Esophagus muscularis mucosa (tissue), 4 donors: ENCODE measurements at places on chromosomes 13 and 19. TPM values are rescaled to one million over a fixed set of nuclear protein-coding genes. Genes with fewer than 3 reads are reported as not detected.

- no peak for DNase-seq
Measured at GRCh38 chr13:39405596-39406205, 197.3 kb downstream of the LHFPL6 start.

- no peak for DNase-seq
Measured at GRCh38 chr19:38592940-38593339, 24.8 kb downstream of the MAP4K1 start.

GRCh38 chr13:22196777-22197176, 525.9 kb downstream of the FGF9 start:
- DNase-seq, result peak; percentile 37

DNA sequence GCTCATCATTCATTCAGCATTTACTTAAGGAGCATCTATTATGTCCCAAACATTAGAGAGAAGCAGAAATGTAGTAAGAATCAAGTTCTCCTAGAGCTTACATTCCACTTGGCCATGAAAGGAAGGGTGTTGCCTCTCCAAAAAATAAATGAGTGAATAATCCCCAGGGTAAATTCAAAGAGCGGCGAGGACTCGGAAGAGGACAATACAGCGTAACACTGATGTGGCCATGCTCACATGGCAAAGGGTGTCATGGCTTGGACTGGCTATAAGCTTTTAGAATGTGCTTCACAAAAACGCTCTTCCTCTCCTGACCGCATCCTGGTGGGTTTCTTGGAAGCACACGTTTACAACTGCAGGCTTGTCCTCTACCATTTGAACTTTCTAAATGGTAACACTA, 290.2 kb downstream of the IRS2 start:
- no peak for DNase-seq

- no peak for DNase-seq
Measured at GRCh38 chr19:31543456-31543855, 194.2 kb upstream of the TSHZ3 start.

GRCh38 chr19:56834564-56835375, 5.8 kb downstream of the PEG3 start:
- DNase-seq, result no peak

DNA sequence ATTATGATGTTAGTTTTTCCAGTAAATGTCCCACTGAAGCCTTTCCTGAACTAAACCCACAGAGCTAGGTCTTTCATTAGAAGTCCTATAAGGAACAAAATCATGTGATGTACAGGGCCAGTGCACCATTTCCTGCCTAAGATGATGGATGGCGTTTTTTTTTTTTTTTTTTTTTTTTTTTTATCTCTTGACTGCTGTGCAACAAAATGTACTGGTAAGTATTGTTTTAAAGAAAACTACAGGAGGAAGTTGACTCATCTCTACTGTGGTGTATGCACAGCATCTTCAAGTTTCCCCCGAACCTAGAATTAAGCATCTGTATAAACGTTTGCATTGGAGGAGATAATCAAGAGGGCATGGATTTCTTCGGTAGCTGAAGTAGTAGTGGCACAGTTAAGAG, 197.5 kb downstream of the NBEA start:
- no peak for DNase-seq

DNA sequence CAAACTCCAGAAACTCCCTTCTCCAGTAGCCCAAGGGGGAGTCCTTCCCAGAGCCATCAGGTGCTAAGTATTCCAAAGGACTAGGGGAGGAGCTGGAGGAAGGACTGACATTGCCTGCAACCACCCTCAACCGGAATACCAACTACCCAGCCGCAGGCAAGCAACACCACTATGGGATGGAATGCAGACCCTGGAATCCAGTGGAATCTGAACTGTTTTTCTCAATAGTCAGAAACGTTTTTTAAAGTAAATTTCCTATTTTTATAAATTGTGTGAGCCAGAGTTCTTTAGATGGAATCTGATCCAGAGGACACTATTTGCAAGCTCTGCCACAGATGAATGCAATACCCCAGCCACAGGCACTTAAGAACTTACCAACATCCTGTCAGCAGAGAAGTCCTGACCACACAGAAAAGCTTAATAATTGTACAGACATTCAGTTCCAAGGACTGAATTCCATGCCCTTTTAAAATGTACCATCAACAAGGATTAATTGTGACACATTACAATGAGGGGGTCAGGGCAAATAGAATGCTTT, 92.1 kb downstream of the USP12 start:
- no peak for DNase-seq

GRCh38 chr19:54168174-54168917, 4.6 kb downstream of the TMC4 start:
- peak; percentile 97 for DNase-seq

GRCh38 chr13:73800011-73800410, 334.2 kb downstream of the KLF12 start:
- DNase-seq, result no peak

DNA sequence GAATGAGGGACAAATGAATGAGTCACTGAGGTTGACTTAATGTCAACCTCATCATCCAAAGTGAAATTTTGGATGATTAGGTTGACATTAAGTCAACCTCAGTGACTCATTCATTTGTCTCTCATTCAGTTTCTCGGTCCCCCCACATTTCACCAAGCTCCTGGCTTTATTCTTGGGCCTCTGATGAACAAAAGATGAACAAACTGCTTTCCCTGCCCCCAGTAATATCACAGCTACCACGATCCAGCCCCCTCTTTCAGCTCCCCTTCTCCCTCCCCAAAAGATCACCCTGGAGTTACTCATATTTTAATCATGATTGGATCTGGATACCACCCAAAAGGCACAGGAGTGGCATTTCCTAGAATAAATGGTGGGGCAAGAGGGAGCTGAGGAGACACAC, 10.8 kb downstream of the CEACAM18 start:
- DNase-seq, result no peak

- DNase-seq, result no peak
Measured at GRCh38 chr13:113454936-113455335, 1.6 kb upstream of the ADPRHL1 start.

DNA sequence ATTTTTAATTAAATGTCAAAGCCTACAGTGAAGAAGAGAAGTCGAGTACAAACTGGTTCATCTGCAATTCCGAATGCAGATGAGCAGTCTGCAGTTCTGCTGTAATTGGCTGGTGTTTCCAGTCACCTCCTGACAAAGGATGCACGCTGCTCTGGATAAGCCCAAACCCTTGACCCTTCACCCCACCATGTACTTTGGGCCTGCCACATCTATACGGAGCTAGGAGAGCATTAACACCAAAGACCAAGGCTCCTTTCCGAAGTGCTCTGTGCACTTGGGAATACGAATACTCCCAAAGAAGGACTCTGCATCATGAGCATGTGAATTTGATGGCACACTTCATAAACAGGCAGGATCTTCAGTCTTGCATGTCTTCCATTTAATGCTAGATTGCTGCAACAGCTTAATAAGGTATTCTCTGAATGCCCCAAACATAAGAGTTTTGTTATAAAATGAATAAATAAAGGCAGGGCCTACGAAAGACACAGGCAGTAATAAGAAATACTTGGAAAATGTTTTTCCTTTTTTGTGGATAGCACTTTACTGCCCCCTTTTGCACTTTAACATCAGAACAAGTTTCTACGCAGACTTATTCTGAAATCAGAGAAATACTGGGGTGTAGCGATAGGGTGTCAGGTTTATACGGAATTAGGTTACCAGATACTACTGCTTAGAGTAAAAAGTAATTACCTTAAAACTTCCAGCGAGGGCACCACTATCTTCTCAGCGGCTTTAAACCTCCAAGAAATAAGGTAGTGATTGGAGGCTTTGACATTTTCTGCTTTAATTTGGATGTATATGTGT, 15.0 kb downstream of the EFNB2 start:
- no peak for DNase-seq

- DNase-seq, result no peak
Measured at GRCh38 chr19:56637976-56638555, 4.9 kb upstream of the SMIM17 start.

- DNase-seq, result no peak
Measured at GRCh38 chr19:10918359-10918758, 10.1 kb downstream of the YIPF2 start.

DNA sequence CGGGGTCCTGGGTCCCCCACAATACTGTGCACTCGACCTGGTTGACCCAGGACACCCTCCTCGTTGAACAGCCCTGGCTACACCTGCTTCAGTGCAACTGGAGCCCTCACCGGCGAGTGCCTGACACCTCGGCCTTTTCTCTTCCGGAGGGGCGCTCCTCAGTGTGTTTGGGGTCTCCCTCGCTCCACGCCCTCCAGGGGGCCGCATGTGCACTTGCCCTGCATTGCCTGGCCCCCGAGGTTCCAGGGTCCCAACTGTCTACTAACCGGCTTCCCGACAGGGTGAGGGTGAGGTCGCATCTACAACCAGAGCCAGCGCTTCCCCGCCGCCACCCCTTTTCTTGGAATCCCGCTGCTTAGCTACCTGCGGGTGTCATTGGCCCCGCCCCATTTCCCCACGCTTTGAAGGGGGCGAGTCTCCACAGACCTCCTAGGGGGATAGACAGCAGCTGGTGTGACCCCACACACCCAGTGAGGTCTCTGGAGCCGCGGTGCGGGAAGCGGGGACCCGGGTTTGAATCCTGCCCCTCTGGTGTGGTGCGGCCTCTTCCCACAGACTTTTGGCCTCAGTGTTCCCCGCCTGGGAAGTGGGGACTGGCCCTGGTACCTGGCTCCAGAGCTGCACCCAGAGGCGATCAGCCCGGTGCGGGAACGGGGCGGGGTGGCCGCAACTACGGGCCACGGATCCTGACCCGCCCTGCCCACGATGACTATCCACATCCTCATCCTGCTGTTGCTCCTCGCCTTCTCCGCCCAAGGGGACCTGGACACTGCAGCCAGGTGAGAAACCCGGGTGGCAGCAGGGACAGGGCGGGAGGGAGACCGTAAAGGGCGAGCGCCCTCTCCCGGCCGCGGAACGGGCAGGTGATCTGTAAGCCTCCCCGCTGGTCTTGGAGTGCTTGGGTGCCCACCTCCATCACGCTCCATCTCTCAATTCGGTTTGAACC, at the start of gene ADM5:
Gene ADM5 (plus strand): TSS at position 462 of the 946 bp plus-strand sequence. CDS start 244 bp downstream, at position 706.
- no peak for DNase-seq

DNA sequence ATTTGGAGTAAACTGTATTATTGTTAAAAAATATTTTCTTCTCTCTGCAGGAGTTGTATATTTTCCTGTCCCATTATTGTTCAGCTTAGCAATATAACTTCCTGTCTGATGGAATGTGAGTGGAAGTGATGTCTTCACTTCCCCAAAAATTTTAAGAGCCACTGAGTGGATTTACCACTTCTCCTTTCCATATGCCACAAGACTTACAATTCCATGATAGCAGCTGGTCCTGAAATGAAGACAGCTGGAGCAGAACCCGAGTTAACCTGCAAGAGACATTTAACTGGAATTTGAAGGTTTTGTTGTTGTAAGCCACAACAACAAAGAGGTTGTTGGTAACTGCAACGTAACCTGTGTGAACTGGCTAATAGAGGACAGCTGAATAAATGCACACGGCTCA, 23.4 kb upstream of the TBC1D4 start:
- DNase-seq, result no peak

ANGPTL8 gene
- total RNA-seq, result not detected

OR7C1 gene
- 0.06 TPM for total RNA-seq

HAUS8 gene
- total RNA-seq, result 3.3 TPM

FUT1 gene
- total RNA-seq, result 2.5 TPM

PIN1 gene
- total RNA-seq, result 151 TPM

MAP4K1 gene
- total RNA-seq, result 2.9 TPM

SAFB2 gene
- 46.1 TPM for total RNA-seq

LAIR2 gene
- not detected for total RNA-seq

DZIP1 gene
- total RNA-seq, result 22.4 TPM

KIR2DL4 gene
- not detected for total RNA-seq
